ENCODE measurements at places on chromosomes 5 and 9. TPM values are rescaled to one million over a fixed set of nuclear protein-coding genes. Genes with fewer than 3 reads are reported as not detected.

DNA sequence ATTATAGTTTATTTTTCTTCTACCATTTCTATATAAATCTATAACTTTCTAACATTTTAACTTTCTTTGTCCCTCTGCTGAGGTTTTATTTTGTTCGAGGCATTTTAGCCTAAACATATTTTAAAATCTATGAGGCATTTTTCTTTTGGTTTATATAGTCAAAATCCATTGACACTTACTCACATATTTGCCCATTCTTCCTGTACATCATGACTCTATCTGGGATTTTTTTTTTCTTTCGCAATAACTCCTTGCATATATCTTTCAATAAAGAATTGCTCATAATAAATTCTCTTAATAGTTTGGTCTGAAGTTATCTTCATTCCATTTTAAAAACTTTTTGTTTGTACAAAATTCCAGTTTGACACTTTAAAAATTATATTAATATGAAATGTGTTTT, 632.3 kb downstream of the TLE4 start:
- no peak for DNase-seq
- H3K4me1 ChIP-seq: no peaks in the 10 kb centered on the region
- no peaks in the 10 kb centered on the region for H3K36me3 ChIP-seq
- no peak overlapping the region for H3K27ac ChIP-seq
- H3K4me3 ChIP-seq: no peak overlapping the region
- H3K27me3 ChIP-seq: no peaks in the 10 kb centered on the region

GRCh38 chr5:122170620-122171019, 41.3 kb downstream of the ZNF474 start:
- H3K36me3 ChIP-seq: no peaks in the 10 kb centered on the region
- H3K4me1 ChIP-seq: peaks cover 4% of the 10 kb centered on the region
- no peak overlapping the region for H3K4me3 ChIP-seq
- no peak overlapping the region for H3K27ac ChIP-seq

- H3K4me3 ChIP-seq: no peak overlapping the region
- no peaks in the 10 kb centered on the region for H3K27me3 ChIP-seq
- no peak for DNase-seq
- peaks cover 65% of the 10 kb centered on the region for H3K4me1 ChIP-seq
- H3K36me3 ChIP-seq: peaks cover 31% of the 10 kb centered on the region
These were observed 73.9 kb downstream of the PIK3R1 start for GRCh38 chr5:68289498-68289897.

- H3K36me3 ChIP-seq: no peaks in the 10 kb centered on the region
- H3K27ac ChIP-seq: no peak overlapping the region
- no peaks in the 10 kb centered on the region for H3K27me3 ChIP-seq
- H3K4me3 ChIP-seq: no peak overlapping the region
- DNase-seq: no peak
These were observed 1137.8 kb downstream of the CDH18 start for GRCh38 chr5:18850216-18850615.

DNA sequence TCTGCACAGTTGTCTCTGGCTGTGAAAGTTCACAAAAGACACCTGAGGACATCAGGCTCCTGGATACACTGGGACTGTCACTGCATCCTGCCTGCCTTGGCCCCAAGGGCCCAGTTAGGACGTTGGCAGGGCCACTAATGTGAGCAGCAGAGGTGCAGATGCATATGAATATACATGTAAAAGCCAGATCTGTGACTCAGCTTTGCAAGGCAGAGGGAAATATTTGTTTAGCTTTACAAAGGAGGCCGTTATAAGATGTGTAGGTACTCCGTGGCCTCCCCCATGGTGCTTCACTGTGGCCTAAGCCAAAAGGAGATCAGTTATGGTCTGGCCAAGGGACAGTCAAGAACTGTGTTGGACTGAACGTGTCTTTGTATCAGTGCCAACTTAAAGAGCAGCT, 4.1 kb upstream of the C1QTNF3 start:
- no peaks in the 10 kb centered on the region for H3K27me3 ChIP-seq
- H3K36me3 ChIP-seq: peaks cover 27% of the 10 kb centered on the region
- no peak overlapping the region for H3K27ac ChIP-seq
- no peak for DNase-seq

GRCh38 chr9:5760338-5760737, 72.6 kb downstream of the ERMP1 start:
- H3K36me3 ChIP-seq: peaks cover 98% of the 10 kb centered on the region
- no peak overlapping the region for H3K27ac ChIP-seq
- no peak for DNase-seq
- no peaks in the 10 kb centered on the region for H3K4me1 ChIP-seq
- no peaks in the 10 kb centered on the region for H3K27me3 ChIP-seq
- no peak overlapping the region for H3K4me3 ChIP-seq

DNA sequence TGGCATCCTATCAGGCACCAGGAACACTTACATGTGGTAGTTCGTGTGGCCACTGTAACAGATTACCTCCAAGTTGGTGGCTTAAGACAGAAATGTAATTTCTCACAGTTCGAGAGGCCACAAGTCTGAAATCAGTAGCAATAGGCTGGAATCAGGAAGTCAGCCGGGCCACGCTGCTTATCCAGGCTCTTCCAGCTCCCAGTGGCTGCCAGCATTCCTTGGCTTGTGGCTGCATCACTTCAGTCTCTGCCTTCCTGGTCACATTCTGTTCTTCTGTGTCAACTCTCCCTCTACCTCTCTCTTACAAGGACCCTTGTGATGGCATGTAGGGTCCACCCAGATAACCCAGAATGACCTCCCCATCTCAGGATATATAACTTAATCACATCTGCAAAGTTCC, 78.7 kb upstream of the MSX2 start:
- no peak overlapping the region for H3K4me3 ChIP-seq
- no peak for DNase-seq
- no peaks in the 10 kb centered on the region for H3K27me3 ChIP-seq
- no peaks in the 10 kb centered on the region for H3K36me3 ChIP-seq

PNPLA7 gene
- 12.3 TPM for total RNA-seq
